ENCODE measurements at places on chromosomes 16 and 17.

GRCh38 chr17:43679911-43680310 is 18.2 kb upstream of the MEOX1 start:
- DNase-seq = no peak

- DNase-seq = no peak
Measured at GRCh38 chr17:50046179-50046578, 9.7 kb upstream of the ITGA3 start.

GRCh38 chr17:43907425-43907981 is at the start of gene MPP2:
MPP2 (minus strand) TSS chr17:43907536; CDS start chr17:43904460, 3,076 bp downstream.
- DNase-seq = peak; percentile 12

- peak; percentile 91 for DNase-seq
Measured at GRCh38 chr16:68605746-68606145, 39.4 kb upstream of the CDH3 start.

- no peak for DNase-seq
Measured at GRCh38 chr17:27945333-27945616, 52.1 kb upstream of the LYRM9 start.

DNA sequence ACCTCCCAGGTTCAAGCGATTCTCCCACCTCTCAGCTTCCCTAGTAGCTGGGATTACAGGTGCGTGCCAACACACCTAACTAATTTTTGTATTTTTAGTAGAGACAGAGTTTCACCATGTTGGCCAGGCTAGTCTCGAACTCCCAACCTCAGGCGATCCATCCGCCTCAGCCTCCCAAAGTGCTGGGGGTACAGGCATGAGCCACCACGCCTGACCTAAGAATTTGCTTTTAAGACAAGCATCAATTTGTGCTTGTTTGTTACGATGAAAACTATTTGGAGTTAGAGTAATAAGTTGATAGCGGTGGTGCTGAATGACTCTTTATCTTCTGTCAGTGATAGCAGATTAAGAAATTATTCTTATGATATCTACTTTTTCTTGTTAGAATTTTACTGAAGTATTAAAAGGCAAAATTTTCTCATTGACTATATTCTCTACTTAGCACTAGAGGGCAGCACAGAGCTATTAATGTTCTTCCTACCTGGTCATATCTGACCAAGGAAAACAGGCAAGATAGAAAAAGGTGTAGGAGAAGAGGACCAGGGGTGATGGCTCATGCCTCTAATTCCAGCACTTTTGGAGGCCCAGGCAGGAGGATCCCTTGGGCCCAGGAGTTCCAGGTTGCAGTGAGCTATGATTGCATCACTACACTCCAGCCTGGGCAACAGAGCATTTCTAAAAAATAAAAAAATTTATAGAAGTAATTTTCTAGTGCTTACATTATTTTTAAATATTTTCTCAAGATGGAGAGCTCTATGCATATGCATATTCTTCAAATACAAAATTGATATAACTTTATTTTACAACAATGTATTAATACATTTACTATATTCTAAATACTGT is 24.5 kb downstream of the STXBP4 start:
- DNase-seq = peak; percentile 58

All from renal cortical epithelial cell (primary cell).